AG09309 (cell line): ENCODE measurements at places on chromosomes 7 and 10.
A peak's percentile ranks its signal among the peaks of the same experiment; 100 is the strongest.

DNA sequence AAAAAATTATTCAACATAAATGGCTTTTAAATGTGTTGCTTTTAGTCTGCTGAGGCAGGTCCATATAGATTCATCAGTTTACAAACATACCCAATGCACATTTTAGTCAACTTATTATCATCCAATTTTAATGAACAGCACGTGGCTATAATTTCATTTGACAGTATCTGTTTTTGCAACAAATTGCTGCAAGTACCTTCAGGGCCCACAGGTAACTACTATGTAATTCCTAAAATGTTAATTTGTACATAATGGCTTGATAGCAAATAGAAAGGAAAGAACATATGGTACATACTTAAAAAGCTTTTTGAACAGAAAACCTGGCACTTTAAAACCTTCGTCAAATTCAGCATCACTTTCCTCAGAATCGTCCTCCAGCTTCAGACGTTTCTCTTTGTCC lies 33.3 kb downstream of the ERCC6 start:
- no peak for DNase-seq

DNA sequence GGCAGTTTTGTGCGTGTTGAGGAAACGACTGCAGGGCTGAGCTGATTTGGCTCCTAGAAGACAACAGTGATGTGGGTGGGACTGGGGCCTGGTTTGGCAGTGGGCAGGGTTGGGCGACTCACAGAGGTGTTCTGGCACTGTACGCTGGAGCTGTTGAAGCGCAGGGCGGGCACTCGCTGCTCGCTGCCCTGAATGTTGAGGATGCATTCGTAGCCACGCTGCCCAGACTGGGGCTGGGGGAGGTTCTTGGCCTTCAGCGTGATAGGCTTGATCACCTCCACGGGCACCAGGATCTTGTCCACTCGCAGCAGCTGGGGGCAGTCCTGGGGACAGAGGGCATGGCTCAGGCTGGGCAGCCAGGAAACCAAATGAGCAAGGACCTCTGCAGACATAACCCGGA lies 365.4 kb downstream of the PLXNA4 start:
- no peak for DNase-seq

- no peak for DNase-seq
Measured at GRCh38 chr7:128197589-128197988, 43.5 kb upstream of the LEP start.

GRCh38 chr7:108805808-108806397 lies 236.2 kb downstream of the DNAJB9 start:
- DNase-seq: peak; percentile 18

DNA sequence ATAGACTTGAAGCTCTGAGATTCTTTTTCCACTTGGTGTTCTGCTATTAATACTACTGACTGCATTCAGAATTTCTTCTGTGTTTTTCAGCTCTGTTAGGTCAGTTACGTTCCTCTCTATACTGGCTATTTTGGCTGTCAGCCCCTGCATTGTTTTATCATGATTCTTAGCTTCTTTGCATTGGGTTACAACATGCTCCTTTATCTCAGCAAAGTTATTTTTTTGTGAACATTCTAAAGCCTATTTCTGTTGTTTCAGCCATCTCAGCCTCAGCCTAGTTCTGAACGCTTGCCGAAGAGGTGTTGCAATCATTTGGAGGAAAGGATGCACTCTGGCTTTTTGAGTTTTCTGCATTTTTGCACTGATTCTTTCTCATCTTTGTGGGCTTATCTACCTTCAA lies 201.5 kb upstream of the GNAI1 start:
- DNase-seq: peak; percentile 47

DNA sequence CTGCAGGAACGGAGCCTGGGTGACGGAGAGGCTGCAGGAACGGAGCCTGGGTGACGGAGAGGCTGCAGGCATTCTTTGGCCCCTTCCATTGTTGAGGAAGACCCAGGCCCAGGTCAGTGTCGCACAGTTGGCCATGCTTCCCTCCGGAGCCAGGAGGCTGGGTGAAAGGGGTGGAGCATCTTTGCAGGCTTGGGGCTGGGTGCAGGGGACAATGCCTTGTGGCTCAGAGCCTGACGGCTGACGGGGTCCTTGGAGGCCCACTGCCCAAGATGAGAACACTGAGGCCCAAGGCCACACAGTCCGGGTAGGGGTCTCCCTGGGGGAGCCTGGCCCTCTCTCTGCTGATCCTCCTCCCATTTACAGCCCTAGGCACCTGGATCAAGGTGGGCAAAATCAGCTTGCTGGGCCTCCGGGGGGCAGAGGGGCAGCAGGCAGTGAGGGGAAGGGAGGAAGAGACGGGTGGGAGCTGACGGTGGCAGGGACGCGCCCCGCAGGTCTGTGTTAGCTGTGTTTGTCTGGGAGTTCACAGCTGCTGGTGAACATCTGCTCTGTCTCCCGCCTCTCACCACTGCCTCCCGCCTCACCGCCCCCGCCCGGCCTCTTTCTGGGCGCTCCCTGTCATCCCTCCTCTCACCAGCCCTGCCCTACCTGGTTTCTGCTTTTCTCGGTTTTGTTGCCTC lies 30.6 kb upstream of the PCBD1 start:
- DNase-seq: no peak

DNA sequence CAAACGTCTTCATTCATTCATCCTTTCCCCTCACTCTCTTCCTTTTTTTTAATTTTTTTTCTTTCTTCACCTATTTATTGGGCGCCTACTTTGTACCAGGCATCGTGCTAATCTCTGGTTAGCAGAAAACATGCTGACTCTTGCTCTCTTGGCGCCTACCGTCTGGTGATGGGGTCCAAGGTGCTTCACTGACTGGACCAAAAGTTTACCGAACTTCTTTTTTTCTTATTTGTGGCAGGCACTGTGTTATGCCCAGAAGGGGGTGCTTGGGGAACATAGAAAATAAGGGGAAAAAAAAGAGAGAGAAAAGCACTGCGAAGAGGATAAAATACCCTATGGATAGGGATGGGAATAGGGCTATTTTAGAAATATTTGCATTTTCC lies 505 bp upstream of the FAM204A start:
- DNase-seq: no peak

GRCh38 chr10:126169899-126170298 lies 218.4 kb downstream of the ADAM12 start:
- no peak for DNase-seq

- no peak for DNase-seq
Measured at GRCh38 chr7:58086871-58087535, 637.0 kb downstream of the ZNF716 start.

GRCh38 chr10:98134431-98135221 lies at the start of gene R3HCC1L:
R3HCC1L (plus strand) TSS chr10:98134657; CDS start chr10:98208115, 73,458 bp downstream.
- peak; percentile 43 for DNase-seq

DNA sequence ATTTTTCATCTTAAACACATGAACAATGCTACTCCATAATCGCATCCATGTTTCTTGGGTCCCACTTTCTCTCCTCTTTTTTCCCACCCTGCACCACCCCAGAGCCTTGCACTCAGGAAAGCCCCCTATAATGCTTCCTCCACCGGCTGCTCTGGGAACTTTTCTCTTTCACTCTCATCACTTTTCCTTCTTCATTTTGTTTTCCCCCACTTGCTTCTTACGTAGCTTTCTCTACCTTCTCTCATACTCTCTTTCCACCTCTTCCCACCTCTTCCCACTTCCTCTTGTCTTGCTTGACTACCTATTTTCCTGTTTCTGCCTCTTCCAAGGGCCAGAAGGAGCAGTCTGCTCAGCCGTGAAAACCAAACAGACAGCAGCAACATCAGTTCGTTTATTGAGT lies 229.5 kb upstream of the RHOBTB1 start:
- DNase-seq: no peak

DNA sequence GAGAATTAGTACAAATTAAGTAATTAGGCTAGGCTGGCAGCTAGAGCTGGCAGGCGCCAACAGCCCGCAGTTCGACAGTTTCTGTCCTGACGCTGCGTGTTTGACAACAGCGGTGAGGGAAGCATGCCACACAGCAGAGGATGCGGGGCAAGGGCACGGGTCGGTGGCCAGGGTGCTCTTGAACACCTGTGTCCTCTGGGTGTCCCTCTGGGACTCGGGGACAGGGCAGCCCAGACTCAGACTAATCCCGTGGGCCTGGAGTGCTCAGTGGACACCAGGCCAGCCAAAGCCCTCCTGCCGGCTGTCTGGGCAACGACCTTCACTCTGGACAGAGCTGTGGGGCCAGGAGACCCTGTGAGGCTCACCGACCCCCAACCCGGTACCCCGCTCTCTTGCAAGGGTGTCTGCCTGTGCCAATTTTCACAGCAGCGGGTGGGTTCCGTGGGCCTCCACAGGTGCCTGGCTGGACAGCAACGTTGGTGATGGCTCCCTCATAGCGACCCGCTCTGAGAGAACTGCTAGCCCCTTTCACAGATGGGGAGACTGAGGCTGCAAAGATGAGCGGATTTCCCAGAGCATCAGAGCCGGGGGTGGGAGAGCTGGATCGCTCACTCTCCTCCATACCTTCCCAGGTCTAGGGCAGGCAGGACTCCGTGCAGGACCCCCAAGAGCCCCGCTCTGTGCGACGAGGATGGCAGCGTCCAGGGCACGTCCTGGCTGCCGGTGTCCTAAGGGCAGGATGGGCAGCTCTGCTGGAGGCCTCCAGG lies 48.5 kb downstream of the FOXL3 start:
- no peak for DNase-seq

DNA sequence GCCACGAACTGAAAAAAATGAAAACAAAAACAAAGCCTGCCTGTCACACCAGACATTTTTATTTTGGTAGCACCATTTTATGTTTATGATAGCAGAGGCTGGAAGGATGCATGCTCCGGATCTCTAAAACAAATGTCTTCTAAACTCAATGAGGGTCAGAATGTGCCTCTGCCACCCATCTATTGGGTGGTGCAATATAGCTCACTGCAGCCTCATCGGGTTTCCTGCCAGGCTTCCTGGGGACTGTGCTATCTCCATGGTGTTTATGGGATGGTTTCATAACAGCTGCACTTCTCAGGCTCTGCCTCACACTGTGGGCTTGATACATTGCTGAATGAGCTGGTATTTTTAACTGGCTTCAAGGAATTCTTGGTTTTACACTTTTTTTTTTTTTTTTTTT lies 94.4 kb downstream of the ITIH5 start:
- no peak for DNase-seq

- no peak for DNase-seq
Measured at GRCh38 chr10:47452495-47453140, 31.3 kb downstream of the ANXA8 start.

DNA sequence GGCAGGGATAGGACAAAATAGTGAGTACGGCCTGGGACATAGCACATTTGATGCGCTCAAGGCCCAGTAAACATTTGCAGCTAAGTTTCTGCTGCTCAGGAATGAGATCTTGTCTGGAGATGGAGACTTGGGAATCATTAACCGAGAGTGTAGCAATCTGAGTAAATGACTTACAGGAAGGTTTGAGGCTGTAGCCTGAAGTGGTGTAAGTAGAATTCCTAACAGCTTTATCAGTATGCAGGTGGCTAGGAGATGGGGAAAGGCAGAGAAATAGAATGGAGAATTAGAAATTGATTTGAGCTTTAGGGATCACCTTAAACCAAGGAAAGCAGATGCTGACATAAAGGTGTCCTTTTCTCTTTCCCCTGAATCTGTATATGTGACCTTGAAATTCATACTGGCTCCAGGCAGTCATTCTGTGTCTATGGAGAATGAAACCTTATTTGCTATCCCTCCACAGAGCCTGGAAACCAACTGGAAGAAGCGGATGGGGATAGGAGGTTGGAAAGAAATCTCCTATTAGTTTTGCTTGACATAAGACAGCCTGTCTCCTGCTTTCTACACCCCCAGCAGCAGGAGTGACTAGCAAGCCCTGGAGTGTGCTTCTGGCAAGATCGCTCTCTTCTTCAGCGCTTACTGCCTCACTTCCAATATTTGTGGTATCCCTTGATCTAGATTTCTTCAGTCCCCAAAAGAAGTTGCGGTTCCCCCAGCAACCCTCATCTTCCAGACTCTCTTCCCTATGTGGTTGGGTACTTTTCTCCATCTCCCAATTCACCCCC lies 6.4 kb upstream of the PON2 start:
- DNase-seq: no peak

DNA sequence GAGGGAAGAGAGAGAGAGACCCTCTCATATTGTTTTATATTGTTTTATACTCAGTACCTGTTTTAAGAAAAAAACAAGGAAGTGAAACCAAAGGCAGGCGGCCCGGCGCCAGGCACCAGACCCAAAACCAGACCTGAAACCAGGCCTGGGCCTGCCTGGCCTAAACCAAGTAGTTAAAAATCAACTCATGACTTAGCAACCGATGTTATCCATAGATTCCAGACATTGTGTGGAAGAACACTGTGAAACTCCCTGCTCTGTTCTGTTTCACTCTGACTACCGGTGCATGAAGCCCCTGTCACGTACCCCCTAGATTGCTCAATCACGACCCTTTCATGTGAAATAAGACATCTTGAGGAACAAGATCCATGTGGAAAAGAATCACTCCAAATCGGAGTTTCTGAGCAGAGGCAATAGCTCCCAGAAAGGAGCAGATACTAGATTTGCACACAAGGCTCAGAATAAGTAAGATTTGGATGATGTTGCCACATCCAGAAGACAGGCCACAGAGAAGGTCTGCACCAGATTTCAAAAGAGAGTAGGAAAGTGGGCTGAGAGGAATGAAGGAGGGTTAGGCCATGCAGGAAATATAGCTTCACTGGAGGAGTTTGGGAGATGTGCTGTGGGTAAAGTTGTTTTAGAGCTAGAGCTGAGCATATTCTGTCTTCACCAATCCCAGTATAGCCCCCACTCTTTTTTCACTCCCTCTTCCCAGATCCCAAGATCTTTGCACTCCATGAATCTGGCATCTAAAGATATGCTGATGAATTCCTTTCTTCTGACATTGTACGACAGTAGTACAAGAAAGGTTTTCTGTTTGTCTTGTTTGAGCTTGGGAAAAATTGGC lies 8.8 kb upstream of the ZNF248 start:
- no peak for DNase-seq

- no peak for DNase-seq
Measured at GRCh38 chr7:91455411-91455810, 191.2 kb downstream of the FZD1 start.

GRCh38 chr7:96026611-96027010 lies 254.3 kb downstream of the DYNC1I1 start:
- DNase-seq: peak; percentile 4

DNA sequence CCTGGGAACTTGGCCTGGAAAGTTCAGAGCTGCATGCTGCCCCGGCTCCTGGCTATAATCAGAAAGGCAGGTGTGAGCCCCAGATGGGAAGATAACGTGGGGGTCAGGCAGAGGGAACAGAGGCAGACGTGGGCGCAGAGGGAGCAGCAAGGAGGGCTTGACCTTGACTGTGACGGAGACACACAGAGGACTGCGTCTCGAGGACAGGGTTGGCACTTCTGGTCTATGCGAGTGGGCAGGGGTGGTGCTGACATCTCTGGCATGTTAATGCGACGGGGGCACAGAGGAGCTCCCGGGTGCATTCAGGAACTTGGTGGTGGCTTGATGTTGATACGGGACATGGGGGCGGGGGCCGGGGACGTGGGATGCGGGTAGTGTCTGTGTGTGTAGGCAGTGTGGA lies 232.1 kb upstream of the GRB10 start:
- DNase-seq: no peak

GRCh38 chr7:135924302-135924701 lies 52.9 kb downstream of the MTPN start:
- no peak for DNase-seq

GRCh38 chr7:42235741-42236161 lies 1.3 kb downstream of the GLI3 start:
- DNase-seq: no peak
